ENCODE measurements at places on chromosomes 1 and 21.

DNA sequence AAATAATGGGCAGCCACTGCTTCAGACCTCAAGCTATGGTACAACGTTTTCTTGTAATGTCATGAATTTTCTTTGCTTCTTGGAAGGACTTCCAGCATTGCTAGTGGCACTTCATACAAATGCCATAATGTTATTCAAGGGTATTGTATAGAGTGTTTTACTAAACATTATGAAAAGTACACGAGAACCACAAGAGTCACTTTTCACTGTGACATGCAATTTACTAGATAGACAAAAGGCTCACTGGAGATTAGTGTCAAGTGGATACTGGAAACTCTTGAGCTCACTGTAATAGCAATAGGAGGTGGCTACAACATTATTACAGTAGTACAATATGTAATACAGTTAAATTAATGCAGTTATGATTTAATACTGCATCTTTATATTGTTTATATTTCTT lies 5.3 kb upstream of the OLFM3 start:
- no peak for DNase-seq

- DNase-seq = no peak
Observed at GRCh38 chr1:192639607-192640368, 3.8 kb downstream of the RGS13 start.

DNA sequence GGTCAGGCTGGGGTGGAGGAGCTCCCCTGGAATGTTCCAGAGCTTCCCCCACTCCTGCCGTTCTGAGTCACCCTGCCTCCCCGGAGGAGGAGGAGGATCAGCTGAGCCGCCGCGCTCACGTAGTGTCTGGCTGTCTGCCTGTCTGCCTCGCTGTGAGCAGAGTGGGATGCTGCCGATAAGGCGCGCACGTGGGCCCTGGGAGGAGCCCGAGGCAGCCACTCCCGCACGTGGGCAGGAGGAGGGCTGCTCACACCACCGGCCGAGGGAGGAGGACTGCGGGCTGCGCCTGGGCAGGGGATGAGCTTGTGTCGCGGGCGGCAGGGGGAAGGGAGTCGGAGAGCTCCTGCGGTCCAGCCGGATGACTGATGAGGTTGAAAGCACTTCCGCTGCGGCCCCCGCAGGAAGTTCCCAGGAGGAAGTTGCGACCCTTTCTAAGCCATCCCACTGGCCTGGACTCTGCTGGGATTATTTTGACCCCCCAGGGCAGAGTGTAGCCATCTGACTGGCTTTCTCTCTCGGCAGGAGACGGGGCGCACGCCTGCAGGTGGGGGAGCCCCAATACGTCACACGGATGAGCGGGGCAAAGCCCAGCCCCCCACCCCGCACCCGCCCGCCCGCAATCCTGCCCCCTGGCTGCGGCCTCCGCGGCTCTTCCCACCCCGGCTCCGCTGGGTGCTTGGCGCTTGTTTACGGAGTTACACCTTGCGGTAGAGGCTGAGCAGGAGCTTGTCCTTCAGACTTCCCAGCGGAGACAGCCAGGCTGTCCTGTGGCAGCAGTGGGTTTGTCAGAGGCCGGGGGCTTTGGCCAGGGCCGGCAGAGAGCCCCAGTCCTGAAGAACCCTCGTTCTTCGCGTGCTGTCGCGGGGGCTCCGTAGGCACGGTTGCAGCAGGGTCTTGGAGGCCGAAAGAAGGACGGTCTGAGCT lies 9.8 kb downstream of the PDXK start:
- DNase-seq = peak; percentile 71

GRCh38 chr1:153944005-153944826 lies 2.3 kb downstream of the DENND4B start:
- DNase-seq = no peak

DNA sequence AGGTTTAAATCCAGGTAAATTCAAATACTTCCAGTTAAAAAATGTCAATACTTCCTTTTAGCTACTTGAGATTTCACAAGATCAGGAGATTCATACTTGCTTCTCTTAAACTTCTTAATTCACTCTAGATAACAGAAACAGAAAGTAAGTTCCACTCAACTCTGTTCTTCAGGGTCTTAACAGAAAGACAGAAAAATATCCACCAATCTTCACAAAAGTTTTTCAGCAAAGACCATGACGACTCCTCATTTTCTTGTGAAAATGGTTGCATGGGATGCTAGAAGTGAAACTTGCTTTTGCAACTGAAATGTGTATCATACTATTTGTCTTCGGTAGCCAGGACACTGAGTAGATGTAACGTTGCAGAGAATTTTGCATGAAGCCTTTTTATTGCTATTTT lies 12.3 kb upstream of the LRRC8C start:
- DNase-seq = no peak

GRCh38 chr21:38404177-38404576 lies 94.1 kb downstream of the ERG start:
- no peak for DNase-seq

DNA sequence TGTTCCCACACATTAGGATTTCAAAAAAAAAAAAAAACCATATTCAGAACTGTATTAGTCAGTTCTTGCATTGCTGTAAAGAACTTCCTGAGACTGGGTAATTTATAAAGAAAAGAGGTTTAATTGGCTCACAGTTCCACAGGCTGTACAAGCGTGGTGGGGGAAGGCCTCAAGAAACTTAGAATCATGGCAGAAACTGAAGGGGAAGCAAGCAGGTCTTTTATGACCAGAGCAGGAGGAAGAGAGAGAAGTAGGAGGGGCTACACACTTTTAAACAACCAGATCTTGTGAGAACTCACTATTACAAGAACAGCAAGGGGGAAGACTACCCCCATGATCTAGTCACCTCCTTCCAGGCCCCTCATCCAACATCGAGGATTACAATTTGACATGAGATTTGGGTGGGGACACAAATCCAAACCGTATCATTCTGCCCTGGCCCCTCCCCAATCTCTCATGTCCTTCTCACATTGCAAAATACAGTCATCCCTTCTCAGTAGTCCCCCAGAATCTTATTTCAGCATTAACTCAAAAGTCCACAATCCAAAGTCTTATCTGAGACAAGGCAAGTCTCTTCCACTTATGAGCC lies 51.8 kb downstream of the POU2F1 start:
- no peak for DNase-seq

DNA sequence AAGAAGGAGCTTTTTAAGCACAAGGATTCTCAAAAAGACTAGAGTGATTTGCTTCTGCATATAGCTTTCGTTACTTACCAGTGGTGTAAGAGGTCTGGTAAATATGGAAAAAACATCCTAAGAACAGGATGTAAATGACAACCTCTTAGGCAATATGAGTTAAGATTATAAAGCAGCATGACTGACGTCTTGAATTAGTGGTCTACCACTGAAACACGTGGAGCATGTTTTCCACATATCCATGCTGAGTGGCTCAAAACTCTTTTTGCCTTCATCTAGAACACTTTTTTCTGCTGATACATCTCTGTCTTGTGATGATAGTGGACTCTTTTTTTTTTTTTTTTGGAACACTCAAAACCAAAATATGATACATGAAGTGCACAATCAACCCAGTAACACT lies 44.6 kb downstream of the RCAN1 start:
- no peak for DNase-seq

DNA sequence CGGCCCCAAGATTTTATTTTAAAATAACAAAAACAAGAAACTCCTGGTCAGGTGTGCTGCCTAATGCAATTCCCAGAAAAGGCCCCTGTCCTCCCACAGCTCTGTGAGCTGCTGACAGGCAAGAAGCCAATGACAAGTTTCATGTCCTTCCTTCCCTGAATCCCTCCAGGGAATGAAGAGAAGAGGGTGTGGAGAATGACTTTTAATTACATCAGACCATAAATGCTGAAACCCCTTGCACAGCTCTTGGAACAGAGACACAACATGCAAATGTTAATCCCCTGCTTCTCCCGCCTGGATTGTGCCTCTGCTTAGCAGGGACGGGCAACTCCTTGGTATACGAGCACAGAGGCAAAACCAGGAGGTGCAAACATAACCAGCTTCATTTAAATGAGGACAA lies 228.1 kb upstream of the CAMK1G start:
- DNase-seq = no peak

DNA sequence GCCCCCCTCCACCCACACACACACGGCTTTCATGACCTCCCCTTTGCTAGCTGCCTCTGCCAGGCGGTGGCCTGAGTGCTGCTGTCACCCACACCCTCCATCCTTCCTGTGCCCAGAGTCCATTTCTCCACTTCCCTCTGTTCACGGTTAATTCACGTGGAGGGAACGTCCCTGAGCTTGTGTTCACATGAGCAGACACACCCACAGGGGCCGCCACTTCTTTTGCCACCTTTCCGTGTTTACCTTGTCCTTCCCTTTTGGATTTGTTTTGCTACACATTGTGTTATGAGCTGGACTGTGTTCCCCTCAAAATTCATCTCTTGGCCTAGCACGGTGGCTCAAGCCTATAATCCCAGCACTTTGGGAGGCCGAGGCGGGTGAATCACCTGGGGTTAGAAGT lies 128.0 kb downstream of the ETS2 start:
- DNase-seq = no peak

DNA sequence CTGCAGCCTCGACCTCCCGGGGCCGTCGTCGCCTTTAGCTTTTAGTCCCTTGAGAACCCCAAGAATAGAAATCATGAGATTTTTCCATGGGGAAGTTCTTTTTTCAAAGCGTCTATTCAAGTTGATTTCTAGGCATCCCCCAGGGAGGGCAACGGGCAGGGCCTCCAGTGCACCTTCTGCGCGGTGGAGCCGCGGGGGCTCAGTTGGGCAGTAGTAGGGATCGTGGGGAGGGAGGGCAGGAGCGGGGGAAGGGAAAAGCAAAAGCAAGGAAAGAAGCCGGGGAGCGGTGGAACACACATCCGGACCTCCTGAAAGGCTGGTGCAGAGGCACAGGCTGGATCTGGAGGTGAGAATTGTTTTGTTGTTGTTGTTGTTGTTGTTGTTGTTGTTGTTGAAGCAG lies 103.4 kb downstream of the PPIAL4G start:
- DNase-seq = no peak

DNA sequence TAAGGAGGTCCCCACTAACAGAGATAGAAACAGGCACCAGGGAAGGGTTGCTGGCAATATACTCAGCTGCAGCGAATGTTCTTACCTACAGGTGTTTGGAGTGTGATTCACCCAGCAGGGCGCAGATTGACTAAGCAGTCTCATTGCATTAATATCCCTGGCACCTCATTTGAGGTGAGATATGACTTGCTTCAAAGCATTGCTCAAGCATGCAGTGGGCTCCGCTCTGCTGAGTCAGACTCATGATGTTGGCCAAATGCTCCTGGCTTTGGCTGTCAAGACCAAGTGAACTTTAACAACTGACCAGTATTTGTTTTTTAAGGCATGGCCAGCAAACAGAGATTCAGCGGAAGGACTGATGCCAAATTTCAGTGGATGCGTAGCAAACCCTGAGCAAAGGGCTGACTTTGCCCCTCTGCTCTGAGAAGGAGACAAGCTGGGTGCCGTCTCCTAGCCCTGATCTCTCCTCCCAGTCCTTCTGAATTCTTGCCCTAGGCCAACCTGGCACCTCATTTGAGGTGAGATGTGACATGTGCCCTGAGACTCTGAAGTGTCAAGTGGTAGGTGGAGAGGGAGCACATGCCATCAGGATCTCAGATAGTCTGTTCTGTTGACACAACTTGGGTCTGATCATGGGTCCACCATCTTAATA lies 187.1 kb upstream of the COA6 start:
- DNase-seq = no peak

- DNase-seq = no peak
Observed at GRCh38 chr1:6358757-6359201, 34.8 kb downstream of the ACOT7 start.

DNA sequence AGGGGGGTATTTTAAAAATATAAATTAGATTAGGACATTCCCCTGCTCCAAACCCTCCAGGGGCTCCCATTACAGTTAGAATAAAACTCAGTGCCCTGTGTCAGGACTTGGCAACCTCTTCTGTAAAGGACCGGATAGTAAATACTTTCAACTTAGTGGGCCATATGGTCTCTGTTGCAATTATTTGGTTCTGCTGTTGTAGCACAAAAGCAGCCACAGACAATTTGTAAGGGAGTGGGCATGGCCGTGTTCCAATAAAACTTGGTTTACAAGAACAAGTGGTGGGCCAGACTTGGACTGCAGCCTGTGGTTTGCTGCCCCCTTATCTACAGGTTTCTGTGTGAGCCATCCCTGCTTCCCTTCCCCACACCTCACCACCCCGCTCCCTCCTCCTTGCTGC lies 92.0 kb downstream of the ACTL8 start:
- DNase-seq = no peak

DNA sequence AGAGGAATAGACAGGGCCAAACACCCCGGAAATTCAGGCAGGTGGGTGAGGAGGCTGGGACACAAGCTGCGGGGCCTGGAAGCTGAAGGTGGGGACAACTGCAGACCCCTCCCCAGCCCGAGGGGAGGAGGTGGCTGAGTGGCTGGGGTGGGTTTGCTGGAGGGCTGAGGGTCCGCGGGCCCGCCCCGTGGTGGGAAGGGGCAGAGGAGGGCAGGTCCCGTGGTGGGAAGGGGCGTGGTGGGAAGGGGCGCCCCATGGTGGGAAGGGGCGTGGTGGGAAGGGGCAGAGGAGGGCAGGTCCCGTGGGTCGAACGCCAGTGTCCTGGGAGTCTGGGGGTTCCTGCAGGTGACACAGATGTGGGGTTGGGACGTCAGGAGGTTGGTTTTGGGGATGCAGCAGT lies 24.3 kb upstream of the TTLL10 start:
- DNase-seq = no peak

- DNase-seq = no peak
Observed at GRCh38 chr1:94980582-94981574, 54.0 kb upstream of the CNN3 start.

- no peak for DNase-seq
Observed at GRCh38 chr1:179021873-179022272, 3.8 kb upstream of the FAM20B start.

DNA sequence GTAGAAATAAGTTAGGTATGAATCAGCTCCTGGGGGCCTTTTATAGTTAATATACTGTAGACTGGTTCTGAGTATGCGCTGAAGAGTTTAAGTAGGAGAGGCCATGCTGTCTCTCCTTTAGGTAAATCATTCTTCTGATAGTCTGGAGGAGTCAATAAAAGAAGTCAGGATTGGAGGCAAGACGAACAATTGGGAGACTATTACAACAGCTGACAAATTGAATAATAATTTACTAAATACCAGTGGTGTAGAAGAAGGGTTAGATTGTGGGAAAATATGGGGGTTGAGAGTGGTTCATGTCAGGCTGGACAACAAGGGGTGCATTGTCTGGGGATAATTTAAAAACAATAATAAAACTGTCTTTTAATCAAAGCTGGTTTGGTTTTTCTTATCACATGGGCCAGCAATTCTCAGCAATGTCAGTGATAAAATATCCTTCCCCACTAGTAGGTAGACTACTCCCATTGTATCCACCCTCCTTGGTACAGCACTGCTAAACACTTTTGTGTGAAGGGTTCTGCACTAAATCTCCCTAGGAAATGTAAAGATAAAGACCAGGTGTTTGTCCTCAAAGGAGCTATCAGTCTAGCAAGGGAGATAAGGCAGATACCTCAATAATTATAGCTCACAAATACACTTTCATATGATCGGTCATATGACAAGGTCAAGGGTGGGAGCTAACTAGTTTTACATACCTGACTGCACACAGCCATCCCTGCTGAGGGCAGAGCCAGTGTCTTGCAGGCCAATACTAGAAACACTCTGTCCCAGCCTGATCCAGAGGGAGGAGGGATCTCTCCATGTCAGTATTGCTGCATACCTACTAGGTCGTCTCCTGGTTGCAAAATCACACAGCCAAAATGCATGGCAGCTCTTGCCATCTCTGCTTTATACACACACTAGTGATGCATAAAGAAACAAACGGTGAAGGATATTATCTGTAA lies 299.7 kb downstream of the VAV3 start:
- DNase-seq = no peak

Measured in stimulated activated CD4-positive, alpha-beta T cell treated with anti-CD3 and anti-CD28 coated beads, TNF-alpha, amount 100 ng/mL, for 4 hours (primary cell).